Activated CD4-positive, CD25-positive, alpha-beta regulatory T cell (primary cell): ENCODE measurements at places on chromosomes 4 and X.

- DNase-seq = no peak
Measured at GRCh38 chr4:109622626-109623025, 62.6 kb downstream of the MCUB start.

DNA sequence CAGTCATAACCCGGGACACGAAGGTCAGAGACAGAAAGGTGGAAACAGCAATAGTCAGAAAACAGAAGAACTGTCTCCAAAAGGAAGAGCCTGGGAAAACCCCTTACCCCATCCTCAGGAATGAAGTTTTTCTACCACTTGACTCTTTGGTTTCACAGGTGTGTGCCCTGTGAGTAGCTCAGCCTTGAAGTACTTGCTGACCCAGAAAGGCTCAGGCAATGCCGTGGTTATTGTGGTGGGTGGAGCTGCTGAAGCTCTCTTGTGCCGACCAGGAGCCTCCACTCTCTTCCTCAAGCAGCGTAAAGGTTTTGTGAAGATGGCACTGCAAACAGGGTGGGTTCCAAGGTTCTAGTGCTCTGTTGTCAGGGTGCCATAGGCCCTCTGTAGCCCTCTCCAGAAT is 24.4 kb downstream of the DGAT2L6 start:
- DNase-seq = no peak

DNA sequence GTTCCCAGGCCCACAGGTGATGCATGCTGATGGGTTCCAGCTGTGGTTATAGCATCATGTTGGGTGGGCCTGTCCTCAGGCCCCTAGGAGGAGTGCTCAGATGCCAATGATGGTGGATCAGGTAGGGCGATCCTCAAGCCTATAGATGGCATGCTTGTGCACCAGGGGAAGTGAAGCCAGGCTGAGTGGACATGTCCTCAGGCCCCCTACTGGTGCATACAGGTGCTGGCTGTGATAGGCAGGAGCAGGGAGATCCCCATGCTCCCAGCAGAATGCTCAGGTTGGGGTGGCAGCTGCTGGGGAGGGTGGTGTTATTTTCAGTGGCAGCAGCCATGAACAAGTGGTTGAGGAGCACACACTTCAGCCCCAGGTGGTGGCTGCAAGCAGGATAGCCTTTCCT is 96.0 kb downstream of the SMARCA1 start:
- no peak for DNase-seq

DNA sequence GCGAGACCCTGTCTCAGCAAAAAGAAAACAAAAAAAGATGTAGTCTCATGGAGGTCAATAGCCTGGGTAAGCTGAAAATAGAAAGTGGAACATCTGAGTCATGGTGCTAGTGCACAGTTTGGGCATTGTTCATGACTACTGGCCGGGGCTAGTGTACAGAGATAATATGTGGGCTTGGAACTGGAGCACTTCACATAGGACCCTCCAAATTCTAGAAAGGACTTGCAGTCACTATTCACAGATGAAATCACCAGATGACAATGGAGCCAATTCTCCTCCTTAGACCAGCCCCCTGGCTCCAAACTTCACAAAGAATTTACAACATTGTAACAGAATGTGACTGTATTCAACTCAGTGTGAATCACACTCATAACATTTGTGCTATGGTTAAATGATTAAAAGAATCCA is 367.8 kb upstream of the SLC7A11 start:
- no peak for DNase-seq

- no peak for DNase-seq
Measured at GRCh38 chr4:151304226-151304625, 21.2 kb downstream of the SH3D19 start.

DNA sequence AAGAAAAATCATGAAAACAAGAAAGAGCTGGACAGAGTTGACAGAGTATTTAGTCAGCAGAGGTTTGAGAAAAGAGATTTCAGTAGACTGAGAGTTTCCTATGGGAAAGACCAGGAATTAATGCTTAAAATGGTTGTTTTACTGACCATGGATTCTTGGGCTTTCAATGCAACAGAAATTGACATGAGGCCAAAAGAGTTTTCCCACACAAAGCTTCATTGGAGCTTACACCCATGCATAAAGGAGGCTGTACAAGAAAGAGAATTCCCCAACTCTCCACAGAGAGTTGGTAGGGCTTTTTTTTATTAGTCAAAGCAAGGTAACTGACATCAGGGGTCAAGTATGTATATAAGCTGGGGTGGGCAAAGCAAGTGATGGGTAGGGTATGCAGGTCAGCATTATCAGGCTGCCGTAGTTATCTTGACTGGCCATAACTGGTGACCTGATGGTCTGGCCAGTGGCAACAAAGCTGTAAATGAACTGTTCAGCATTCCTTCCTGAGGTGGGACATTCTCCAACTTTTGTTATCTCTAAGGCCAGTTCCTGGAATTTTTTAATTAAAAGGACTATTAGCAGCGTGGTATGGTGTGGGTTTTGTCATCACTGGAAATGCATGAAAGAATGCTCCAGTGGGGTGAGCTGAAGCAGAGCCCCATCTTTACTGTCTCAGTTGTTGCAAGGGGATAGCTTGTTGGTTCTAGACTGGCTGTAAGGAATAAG is 117.0 kb downstream of the ADAM29 start:
- no peak for DNase-seq

- no peak for DNase-seq
Measured at GRCh38 chr4:165827018-165827417, 46.0 kb upstream of the TLL1 start.

DNA sequence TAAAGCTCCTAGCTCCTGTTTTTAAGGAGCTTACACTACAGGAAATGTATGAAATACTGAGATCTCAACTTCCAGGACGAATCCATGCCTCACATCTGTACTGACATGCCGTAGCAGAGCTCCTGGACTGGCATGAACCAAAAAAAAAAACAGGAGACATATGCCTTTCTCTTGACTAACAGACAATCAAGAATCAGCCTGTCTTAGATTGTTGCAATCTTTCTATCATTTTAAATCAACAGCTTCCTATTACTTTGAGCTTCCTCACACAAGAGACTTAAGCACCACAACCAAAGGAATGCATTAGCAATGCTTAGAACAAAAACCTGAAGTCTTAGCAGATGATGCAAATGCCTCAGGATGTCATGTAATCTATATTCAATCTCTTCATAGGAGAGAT is 34.7 kb upstream of the AREG start:
- no peak for DNase-seq

GRCh38 chr4:77113069-77113468 is 37.3 kb upstream of the CCNI start:
- DNase-seq = no peak

GRCh38 chr4:163542275-163542674 is 47.8 kb downstream of the TMA16 start:
- no peak for DNase-seq

DNA sequence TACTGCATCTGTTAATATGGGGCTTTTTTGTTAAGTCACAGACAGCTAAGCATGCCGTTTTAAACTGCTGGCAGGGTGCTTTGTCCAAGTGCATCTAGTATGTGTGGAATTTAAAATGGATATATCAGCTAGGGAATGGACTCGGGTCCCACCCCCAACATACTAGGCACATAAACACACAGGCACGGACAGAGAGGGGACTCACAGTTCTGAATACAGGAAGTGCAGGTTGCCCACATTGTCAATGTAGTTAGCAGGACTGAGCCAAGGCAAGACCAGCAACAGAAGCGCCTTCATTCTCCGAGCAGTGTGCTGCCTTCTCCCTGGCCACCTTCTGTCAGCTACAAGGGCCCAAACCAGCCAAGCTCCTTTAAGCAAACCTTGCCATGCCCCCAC is 33.6 kb downstream of the LNX1 start:
- no peak for DNase-seq

- DNase-seq = no peak
Measured at GRCh38 chrX:128035318-128035717, 16.9 kb downstream of the ACTRT1 start.

DNA sequence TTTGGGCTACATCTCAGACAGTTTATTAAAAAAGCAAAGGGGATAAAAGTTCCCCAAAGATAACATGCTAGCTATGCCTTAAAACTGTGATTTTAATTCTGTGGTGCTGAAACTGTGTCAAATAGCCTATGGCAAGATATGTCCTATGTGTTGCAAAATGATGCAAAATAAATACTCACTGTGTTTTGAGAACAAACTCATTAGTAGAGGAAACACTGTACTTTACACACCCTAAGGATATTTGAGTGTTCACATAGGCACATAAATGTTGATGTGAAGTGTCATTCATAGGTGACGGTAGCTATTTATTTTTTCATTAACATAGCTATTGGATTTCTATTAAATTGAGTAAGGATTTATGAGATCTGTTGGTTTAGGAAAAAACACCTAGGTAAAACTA is 351.9 kb downstream of the FAT4 start:
- no peak for DNase-seq

GRCh38 chrX:115960440-115961084 is 210.0 kb upstream of the AGTR2 start:
- no peak for DNase-seq

DNA sequence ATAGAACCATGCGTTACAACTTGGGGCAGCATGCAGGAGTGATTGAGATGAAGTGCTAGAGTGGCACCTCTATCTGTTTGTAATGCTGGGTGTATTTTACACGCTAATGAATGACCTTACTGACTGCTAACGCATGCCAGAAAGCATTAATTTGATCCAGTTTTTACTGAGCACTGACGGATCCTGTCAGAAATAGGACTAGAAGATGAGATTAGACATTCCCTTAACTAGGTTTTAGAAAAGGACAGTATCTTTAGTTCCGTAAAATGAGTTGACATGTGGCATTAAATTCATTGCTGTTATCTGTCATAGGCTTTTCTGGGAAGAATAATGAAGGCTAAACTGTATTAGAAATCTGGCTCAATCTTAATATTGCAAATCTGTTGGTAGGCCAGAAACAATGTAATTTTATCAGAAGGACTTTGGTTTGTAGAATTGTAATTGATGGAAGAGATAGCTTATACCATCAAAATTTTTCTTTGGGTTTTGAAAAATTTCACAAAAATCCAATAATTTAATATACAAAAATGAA is 140.4 kb upstream of the WDFY3 start:
- DNase-seq = no peak

- no peak for DNase-seq
Measured at GRCh38 chr4:150152766-150153165, 74.5 kb downstream of the DCLK2 start.

DNA sequence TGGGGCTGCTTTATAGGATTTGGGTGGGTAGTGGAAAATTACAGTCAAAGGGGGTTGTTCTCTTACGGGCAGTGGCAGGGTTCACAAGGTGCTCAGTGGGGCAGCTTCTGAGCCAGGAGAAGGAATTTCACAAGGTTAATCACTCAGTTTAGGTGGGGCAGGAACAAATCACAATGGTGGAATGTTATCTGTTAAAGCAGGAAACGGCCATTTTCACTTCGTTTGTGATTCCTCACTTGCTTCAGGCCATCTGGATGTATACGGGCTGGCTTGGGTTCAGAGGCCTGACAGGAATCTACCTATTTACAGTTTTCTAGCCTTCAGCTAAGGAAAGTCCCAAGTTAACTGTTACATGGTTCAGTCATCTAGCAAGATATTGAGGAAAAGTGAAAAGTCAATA is 1003.5 kb downstream of the STPG2 start:
- DNase-seq = no peak

DNA sequence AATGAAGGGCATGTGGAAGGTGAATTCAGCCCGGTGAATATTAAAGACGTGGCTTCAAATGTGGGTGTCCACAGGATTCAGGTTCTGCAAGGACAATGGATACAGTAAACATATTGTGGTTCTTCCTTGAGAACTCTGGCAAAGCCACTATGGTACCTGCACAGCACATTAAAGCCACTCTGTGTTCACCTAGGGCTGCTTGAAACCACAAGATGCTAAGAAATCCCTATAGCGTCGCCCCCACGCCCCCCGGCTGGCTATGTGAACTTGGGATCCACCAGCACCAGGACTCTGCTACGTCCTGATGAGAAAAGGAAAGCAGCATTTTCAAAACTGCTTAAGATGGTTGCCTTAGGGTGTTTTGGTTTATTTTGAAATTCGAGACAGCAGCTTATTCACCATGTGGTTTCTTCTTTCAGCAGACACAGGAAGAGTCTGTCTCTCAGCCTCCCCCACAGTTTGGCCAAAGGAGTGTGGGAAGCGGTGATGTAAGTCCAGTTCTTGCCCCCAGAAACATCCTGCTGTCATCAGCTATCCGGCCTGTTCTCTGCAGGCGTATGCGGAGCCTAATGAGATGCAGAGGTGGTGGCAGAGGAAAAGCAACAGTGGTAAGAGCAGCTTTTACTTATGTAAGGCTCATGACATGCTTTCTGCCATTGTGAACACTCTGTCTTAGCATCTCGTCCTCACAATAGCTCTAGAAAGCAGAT is 111.5 kb downstream of the AFAP1 start:
- DNase-seq = no peak

- no peak for DNase-seq
Measured at GRCh38 chr4:71201817-71202576, 136.8 kb upstream of the SLC4A4 start.

GRCh38 chr4:185997296-185997695 is 71.7 kb upstream of the TLR3 start:
- DNase-seq = no peak

DNA sequence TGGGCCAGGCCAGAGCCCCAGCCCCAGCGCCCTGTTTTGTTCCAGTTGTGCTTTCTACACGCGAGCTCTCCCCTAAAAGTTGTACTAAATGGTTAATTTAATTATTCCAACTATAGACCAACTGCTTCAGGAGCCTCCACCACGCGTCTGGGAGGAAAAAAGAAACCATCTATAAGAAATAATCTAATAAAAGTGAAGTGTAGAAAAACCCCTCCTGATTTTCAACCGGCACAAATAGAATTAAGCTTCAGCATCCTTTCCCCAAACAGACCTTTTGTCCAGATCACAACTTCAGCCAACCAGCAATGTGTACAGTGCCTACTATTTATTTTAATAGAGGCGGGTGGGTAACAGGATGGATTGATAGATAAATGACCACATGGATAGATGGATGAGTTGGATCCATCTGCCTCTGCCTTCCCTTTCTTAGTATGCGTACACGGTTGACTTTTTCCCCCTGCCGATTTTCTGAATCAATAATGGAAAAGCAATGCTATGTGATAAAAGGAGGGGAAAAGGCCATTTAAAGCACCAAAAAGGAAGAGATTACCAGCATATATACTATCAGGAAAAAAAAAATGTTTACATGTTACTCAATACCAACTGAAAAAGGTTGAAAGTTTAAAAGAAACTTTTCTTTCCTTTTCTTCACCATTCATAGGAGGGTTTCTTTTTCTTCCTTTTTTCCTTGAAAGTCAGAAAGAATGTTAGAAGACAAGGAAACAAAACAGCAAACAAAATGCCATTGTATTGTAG is 3.7 kb upstream of the PHOX2B start:
- DNase-seq = no peak

DNA sequence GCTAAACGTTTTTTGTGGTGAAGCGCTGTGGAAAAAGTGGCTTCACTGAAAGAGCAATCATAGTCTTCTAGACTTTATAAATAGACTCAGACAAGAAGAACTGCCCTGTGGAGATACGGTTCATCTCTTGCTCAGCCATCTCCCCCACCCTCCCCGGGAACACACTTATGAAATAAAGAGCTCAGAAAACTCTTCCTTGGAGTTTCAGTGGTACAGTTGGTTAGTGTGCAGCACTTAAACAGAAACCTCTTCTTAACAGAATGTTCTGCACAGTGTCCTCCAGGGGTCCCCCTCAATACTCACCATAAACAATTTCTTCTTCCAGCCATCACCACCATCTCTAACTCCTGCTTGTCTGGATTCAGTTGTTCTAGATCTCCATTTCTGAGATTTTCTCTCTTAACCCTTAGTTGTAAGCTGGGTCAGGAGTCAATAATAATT is 313.0 kb downstream of the ARHGAP10 start:
- no peak for DNase-seq

GRCh38 chr4:53653484-53654053 is 62.3 kb upstream of the LNX1 start:
- no peak for DNase-seq
